Skeletal muscle cell (primary cell): ENCODE measurements at places on chromosomes 2 and 18.

DNA sequence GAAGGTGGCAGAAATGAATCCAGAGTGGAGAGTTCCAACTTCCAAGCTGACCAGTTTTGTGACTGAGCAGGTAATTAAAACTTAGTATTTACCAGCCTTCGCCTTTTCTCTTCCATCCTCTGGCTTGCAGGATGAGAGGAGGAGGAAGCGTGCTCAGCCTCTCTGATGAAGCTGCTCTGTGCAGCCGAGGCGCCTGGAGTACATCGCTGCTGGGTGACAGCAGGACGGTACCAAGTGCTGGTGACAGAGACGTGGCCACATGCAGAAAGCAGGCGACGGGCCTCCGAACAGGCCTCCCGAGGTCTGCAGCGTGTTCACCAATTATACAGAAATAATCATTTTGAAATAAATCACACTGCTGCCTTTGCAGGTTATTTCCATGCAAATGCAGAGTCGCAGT lies 95.0 kb downstream of the MBP start:
- DNase-seq, result no peak

DNA sequence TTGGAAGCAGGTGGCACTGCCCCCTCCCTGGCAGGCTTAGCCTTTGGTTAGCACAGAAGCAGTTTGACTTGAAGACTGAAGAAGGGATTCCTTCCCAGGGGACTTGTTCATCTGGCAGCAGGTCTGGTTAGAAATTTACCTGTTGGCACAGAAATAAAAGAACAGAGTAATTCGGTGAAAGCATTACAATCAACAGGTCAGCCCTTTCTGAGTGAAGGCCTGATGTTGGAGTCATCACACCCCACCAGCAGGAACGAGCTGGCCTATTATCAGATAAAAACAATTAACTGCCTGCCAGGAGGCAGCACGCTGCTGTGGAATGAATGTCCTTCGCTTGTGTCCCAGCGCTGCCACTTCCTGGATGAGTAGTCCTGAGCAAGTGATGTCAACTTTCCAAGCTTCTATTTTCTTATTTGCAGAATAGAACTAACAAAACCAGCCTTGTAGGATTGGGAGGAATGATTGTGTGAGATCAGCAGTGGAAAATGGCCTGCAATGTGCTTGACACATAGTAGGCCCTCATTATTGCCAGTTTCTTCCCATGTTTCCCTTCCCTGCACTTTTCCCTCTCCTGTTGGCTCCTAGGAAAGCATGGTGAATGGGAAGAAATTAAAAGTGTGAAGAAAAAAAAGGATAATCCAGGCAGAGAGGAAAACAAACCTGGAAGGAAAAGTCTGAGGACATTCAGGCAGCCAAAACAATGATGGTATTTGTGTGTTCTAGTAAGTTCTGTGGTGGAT lies 29.0 kb downstream of the LGALSL start:
- DNase-seq, result no peak

DNA sequence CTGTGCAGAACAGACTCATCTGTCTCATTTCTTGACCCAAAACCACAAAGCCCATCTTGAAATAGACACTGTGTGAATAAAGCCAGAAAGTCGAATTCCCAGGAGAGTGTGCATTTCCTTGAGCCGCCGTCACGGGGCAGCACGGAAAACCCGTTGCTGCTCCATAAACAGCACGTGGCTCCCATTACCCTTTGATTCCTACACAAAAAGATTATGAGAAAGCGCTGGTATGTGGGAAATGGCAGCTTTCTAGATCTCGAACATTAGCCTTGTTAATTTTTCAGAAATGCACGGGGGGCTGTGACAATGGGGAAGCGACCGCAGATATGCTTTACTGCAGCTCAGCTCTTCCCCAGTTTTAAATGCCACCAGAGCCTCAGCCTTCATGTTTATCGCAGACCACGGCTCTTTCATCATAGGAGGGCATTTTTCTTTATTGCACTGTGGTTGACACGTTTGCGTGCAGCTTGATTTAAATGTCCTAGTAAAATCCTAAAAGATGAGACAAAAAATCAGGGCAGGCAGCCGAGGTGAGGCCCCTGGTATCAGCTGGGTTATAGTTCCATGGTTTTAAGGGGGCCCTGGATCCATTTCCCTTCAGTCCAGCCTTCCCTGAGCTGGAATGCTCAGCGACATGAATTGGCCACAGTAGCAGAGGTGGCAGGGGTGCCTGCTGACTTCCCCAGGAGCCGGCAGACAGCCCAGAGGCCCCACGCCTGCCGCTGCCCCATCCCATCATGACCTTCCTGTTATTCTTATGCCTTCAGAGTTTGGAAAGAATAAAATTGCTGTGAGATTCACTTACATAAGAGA lies 249.3 kb downstream of the NDUFA10 start:
- DNase-seq, result no peak

DNA sequence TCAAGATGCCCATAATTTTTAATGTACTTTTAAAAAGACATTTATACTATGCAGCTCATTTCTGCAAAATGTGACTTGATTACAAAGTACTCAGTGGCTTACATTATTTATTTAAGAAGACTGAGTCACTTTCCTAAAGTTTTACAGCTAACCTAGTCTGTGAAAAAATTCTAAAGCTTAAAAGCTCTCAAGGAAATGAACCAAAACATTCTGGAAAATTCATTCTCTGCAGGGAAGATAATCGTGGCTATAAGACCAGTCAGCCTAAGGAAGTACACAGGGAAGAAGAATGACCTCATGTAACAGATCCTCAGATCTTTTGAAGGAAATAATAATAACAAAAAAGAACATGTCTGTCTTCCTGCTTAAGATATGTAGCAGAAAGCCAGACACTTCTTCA lies 232.1 kb upstream of the STK17B start:
- DNase-seq, result peak; percentile 33

DNA sequence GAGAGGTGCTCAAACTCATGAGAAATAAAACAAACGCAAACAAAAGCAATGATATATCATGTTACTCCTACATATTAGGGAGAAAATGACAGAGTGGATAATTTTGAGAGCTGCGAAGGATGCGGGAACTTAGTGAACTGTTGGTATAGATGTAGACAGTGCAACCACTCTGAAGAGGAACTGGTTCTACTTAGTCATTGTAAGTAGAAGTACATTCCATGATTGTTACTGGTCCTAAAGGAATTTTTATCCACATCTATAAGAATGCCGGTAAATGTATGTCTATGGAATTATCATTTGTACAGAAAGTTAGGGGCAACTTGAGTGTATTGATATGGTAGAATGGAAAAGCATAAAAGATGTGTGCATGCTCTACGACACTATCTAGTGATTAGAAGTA lies 1238.4 kb downstream of the LRP1B start:
- DNase-seq, result peak; percentile 47

- no peak for DNase-seq
These were observed 83.7 kb downstream of the DSEL start for GRCh38 chr18:67432806-67433205.

DNA sequence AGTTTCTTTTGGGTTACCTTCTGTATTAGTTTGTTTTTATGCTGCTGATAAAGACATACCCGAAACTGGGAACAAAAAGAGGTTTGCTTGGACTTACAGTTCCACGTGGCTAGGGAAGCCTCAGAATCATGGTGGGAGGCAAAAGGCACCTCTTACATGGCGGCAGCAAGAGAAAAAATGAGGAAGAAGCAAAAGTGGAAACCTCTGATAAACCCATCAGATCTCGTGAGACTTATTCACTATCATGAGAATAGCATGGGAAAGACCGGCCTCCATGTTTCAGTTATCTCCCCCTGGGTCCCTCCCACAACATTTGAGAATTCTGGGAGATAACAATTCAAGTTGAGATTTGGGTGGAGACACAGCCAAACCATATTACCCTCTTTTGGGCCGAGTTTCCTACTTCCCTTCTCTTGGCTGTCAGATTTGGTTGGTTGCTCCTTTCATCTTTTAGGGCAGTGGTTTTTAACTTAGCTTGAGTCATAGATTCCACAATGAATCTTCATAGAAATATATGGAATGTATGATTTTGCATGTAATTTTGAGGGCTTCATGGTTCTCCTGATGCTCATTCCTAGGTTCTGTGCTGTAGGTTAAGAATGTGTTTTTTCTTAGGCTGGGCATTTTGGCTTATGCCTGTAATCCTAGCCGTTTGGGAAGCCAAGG lies 44.2 kb downstream of the CEP192 start:
- no peak for DNase-seq
